PC-3 (cell line): ENCODE measurements at places on chromosomes 12 and 14. TPM values are rescaled to one million over a fixed set of nuclear protein-coding genes. Genes with fewer than 3 reads are reported as not detected.

DNA sequence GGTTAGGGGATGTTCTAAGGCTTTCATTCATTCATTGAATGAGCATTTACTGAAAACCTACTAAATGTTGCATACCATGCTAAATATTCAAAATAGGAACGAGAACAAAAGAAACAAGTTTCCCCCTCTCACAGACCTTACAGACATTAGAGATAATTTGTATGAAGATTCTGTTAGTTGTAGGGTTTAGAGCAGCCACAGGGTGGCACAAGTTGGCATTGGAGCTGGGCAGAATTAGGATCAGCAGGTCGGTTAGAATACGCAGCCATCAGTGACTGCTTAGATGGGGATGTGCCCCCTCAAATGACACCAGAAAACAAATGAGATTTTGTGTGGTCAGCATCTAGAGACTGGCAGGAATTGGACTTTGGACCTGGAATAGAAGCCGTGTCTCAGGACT is 166.3 kb upstream of the DAAM1 start:
- H3K27me3 ChIP-seq, result peaks cover 51% of the 10 kb centered on the region
- no peak overlapping the region for H3K4me3 ChIP-seq
- peak; percentile 77 for DNase-seq
- H3K27ac ChIP-seq, result no peak overlapping the region

GRCh38 chr12:104243551-104243950 is 28.0 kb downstream of the TXNRD1 start:
- H3K36me3 ChIP-seq, result no peaks in the 10 kb centered on the region
- no peak overlapping the region for H3K4me3 ChIP-seq
- no peaks in the 10 kb centered on the region for H3K27me3 ChIP-seq
- H3K4me1 ChIP-seq, result no peaks in the 10 kb centered on the region

DNA sequence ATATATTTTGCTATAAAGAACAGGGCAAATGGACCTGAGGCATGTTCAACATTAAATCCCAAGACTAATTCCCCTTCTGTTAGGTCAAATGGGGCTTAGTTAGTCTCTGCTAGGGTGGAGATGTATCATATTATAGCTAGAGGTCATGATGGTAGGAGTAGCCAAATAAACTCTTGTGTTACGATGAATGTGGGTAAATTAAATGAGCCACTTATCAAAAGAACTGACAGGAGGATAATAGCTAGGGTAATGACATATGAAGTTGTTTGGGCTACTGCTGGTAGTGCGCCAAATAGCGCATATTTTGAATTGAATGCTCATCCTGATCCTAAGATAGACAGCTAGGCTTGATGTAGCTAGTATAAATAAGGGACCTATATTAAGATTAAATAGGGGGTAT is 445.0 kb downstream of the GXYLT1 start:
- H3K4me1 ChIP-seq, result no peaks in the 10 kb centered on the region
- no peak overlapping the region for H3K27ac ChIP-seq
- H3K36me3 ChIP-seq, result no peaks in the 10 kb centered on the region
- no peak overlapping the region for H3K4me3 ChIP-seq

GRCh38 chr12:94942663-94943062 is 60.8 kb downstream of the NDUFA12 start:
- H3K27me3 ChIP-seq, result no peaks in the 10 kb centered on the region
- no peak overlapping the region for H3K4me3 ChIP-seq
- H3K36me3 ChIP-seq, result no peaks in the 10 kb centered on the region
- H3K4me1 ChIP-seq, result peaks cover 9% of the 10 kb centered on the region; the same call in 1 of the 2 replicates

- H3K4me1 ChIP-seq, result peaks cover 41% of the 10 kb centered on the region
- peak overlapping the region; percentile 75 for H3K27ac ChIP-seq
- peak overlapping the region; percentile 4; the same call in 1 of the 2 replicates for H3K4me3 ChIP-seq
Observed at GRCh38 chr14:68307790-68308168, 485.1 kb downstream of the ZFP36L1 start.

GRCh38 chr14:104950021-104950420 is 25.3 kb downstream of the PLD4 start:
- no peaks in the 10 kb centered on the region for H3K27me3 ChIP-seq
- no peak for DNase-seq
- H3K27ac ChIP-seq, result no peak overlapping the region
- peaks cover 3% of the 10 kb centered on the region; the same call in 1 of the 2 replicates for H3K36me3 ChIP-seq
- no peak overlapping the region for H3K4me3 ChIP-seq

- DNase-seq, result no peak
Observed at GRCh38 chr12:121775501-121775900, 18.0 kb downstream of the RHOF start.

- peaks cover 20% of the 10 kb centered on the region for H3K4me1 ChIP-seq
- H3K4me3 ChIP-seq, result no peak overlapping the region
- no peak for DNase-seq
- no peak overlapping the region for H3K27ac ChIP-seq
- no peaks in the 10 kb centered on the region for H3K36me3 ChIP-seq
Observed at GRCh38 chr12:124732275-124733075, 131.2 kb downstream of the SCARB1 start.

- H3K4me1 ChIP-seq, result no peaks in the 10 kb centered on the region
- no peak overlapping the region for H3K27ac ChIP-seq
- H3K36me3 ChIP-seq, result no peaks in the 10 kb centered on the region; the same call in 1 of the 2 replicates
- no peaks in the 10 kb centered on the region for H3K27me3 ChIP-seq
- no peak overlapping the region for H3K4me3 ChIP-seq
- DNase-seq, result no peak
Observed at GRCh38 chr12:50488801-50489200, 16.0 kb upstream of the DIP2B start.

DNA sequence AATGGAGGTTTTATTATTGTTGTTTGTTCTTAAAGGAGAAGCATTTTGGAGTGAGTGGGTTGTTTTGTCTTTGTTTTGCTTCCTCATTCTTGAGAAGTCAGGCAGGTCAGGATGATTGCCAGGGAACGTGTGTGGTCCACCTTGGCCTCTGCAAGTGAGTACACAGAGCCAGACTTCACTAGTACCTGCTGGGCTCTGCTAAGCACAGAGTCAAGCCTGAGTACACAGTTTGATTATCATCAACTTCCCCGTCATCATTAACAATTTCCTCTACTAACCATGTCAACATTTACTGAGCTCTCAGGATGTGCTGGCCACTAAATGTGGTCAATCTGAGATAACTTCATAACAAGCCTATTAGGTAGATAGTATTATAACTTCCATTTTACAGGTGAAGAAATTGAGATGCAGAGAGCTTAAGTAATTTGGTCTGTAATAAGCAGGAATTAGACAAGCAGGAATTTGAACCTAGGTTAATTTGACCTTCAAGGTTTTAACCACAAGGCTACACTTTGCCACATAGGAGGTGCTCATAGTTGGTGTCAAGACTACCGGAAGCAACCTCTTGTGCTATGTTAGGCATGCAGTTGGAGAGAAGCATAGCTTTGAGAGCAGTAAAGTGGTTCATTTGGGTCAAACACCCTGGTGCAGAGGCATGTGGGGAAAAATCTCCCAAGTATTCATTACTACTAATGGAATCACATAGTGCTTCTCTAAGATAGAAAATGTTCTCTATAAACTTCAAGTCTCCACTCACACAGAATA is 178.3 kb downstream of the NUAK1 start:
- no peaks in the 10 kb centered on the region for H3K36me3 ChIP-seq
- no peak overlapping the region for H3K27ac ChIP-seq
- H3K27me3 ChIP-seq, result peaks cover 9% of the 10 kb centered on the region; the same call in 1 of the 2 replicates
- H3K4me3 ChIP-seq, result no peak overlapping the region
- peak; percentile 75 for DNase-seq

GRCh38 chr14:38208618-38209562 is 1.2 kb downstream of the SSTR1 start:
- H3K4me1 ChIP-seq, result peaks cover 7% of the 10 kb centered on the region; the same call in 1 of the 2 replicates
- peaks cover 51% of the 10 kb centered on the region for H3K27me3 ChIP-seq
- no peak overlapping the region for H3K27ac ChIP-seq

DNA sequence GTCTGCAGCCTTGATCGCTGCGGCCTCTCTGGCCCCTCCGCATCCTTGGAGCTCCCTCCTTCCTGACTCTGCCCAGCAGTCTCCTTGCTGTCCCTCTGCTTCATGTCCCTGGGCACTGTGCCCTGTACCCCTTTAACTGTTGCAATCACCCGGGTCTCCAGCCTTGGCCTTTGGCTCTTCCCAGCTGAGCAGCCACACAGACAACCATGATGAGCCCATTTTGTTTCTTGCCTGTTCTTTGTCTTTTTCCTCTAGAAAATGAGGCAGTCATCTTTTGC is 40.6 kb upstream of the MEG3 start:
- no peak overlapping the region for H3K4me3 ChIP-seq

DNA sequence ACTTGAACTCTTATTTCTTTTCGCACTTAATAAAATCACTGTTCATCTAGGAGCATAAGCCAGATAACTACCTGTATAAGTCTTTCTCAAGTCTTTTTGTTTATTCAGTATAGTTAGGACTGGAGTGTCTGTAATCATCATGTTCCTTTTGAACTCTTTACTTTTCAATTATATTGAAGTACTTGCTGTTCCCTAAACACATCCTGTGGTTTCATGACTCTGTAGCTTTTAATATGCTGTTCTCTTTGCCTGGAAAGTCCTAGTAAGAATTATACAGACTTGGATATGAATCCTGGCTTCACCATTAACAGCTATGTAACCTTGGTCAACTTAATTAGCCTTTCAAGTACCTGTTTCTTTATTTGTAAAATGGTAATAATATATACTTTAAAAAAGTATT is 88.2 kb downstream of the CCDC91 start:
- DNase-seq, result no peak
- H3K36me3 ChIP-seq, result 0 out of 2 replicates have a peak, but pooled peaks cover 4% of the 10 kb centered on the region
- H3K4me3 ChIP-seq, result no peak overlapping the region
- H3K4me1 ChIP-seq, result no peaks in the 10 kb centered on the region
- H3K27ac ChIP-seq, result no peak overlapping the region
- H3K27me3 ChIP-seq, result no peaks in the 10 kb centered on the region

- no peaks in the 10 kb centered on the region for H3K27me3 ChIP-seq
- H3K27ac ChIP-seq, result peak overlapping the region; percentile 91
- no peak for DNase-seq
- H3K4me3 ChIP-seq, result peak overlapping the region; percentile 87
- H3K4me1 ChIP-seq, result peaks cover 61% of the 10 kb centered on the region
Observed at GRCh38 chr12:92138626-92139025, 7.0 kb downstream of the BTG1 start.

- H3K4me1 ChIP-seq, result no peaks in the 10 kb centered on the region
- H3K27me3 ChIP-seq, result no peaks in the 10 kb centered on the region
- no peaks in the 10 kb centered on the region for H3K36me3 ChIP-seq
- H3K4me3 ChIP-seq, result no peak overlapping the region
- no peak overlapping the region for H3K27ac ChIP-seq
Observed at GRCh38 chr14:61229475-61229888, 51.7 kb downstream of the TMEM30B start.

DNA sequence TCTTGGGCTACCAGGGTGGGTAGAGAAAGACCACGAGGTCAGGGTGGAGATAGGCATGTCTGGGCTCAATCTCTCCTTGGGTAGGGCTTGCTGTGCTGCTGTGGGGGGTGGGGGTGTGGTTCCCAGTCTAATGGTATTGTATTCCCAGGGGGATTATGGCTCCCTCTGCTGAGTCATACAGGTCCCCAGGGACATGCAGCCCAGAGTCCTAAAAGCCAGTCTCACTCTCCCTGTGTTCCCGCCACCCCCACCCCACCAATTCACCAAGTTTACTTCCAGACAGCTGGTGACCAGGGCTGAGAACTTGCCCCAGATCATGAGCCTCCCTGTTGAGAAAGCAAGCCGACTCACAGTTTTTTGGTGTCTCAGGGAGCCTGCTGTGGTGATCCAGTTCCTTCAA is 367.6 kb downstream of the C12orf75 start:
- H3K27me3 ChIP-seq, result 0 out of 2 replicates have a peak, but pooled peaks cover 3% of the 10 kb centered on the region
- H3K4me3 ChIP-seq, result no peak overlapping the region
- no peak for DNase-seq
- H3K27ac ChIP-seq, result no peak overlapping the region
- H3K4me1 ChIP-seq, result no peaks in the 10 kb centered on the region

DNA sequence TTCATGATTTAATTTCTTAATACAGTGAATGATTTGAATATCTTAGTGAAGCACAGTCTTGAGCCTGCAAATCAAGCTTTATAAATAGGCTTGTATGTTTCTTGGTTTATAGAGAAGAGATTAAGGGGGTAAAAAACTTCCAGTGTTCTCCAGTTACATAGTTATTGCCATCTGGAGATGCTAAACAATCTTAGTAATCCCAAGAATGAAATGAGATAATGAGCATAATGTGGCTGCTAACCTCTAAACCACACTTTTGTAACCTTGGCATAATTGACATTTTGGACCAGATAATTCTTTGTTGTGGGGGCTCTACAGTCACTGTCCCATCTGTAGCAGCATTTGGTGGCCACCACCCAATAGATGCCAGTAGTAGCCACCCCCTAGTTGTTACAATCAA is 316.8 kb downstream of the CCDC91 start:
- no peaks in the 10 kb centered on the region for H3K36me3 ChIP-seq
- no peaks in the 10 kb centered on the region for H3K4me1 ChIP-seq
- no peak overlapping the region for H3K27ac ChIP-seq
- DNase-seq, result no peak
- no peaks in the 10 kb centered on the region for H3K27me3 ChIP-seq
- H3K4me3 ChIP-seq, result no peak overlapping the region

DNA sequence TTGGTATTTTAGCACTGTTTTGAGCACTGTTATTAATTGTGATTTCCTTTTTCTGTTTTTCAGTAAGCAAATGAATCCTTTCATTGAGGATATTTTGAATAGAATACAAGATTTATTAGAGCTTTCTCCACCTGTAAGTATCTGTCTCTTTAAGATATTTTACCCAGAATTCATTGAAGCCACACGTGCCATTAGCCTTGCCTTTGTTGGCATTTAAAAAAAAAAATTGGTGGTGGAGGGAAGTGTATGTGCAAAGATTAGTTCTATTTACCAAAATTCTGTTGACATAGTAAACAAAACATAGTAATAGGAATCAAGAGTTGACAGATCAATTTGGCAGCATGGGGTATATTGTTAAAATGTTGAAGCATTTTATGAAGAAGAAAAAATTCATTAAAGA is 23.8 kb downstream of the XPOT start:
- peaks cover 84% of the 10 kb centered on the region for H3K36me3 ChIP-seq
- no peak for DNase-seq
- no peaks in the 10 kb centered on the region for H3K4me1 ChIP-seq
- H3K4me3 ChIP-seq, result no peak overlapping the region
- H3K27me3 ChIP-seq, result no peaks in the 10 kb centered on the region

DNA sequence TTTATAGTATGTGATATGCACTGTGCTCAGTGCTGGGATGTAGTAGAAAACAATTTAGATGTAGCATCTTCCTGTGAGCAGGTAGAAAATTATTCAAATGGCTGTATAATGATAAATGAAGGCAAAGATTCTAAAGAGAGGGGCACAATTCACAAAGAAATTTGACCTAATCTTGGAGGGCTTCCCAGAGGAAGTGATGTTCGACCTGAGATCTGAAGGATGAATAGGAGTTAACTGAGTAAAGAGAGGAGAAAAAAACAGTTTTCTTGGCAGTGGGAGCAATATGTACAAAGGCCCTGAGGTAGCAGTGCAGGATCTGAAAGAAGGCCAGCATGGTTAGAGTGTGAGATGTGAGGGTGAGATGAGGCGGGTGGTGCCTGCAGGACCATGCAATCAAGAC is 15.2 kb downstream of the RPH3A start:
- H3K27me3 ChIP-seq, result peaks cover 71% of the 10 kb centered on the region
- H3K36me3 ChIP-seq, result no peaks in the 10 kb centered on the region
- H3K4me1 ChIP-seq, result peaks cover 4% of the 10 kb centered on the region; the same call in 1 of the 2 replicates
- H3K4me3 ChIP-seq, result no peak overlapping the region
- DNase-seq, result no peak

- H3K27ac ChIP-seq, result peak overlapping the region; percentile 79
- peaks cover 23% of the 10 kb centered on the region for H3K4me1 ChIP-seq
- H3K36me3 ChIP-seq, result peaks cover 15% of the 10 kb centered on the region
- no peak for DNase-seq
- H3K27me3 ChIP-seq, result no peaks in the 10 kb centered on the region
Observed at GRCh38 chr12:15787778-15788177, 1.4 kb downstream of the EPS8 start.

LRTM2 gene
- not detected in 2 replicates for total RNA-seq

APOF gene
- not detected in 2 replicates for total RNA-seq

B3GNT4 gene
- 4.0 and 4.8 TPM in 2 replicates for total RNA-seq

PABPN1 gene
- 89.1 and 116 TPM in 2 replicates for total RNA-seq

OTUB2 gene
- 7.7 and 9.0 TPM in 2 replicates for total RNA-seq

TAS2R9 gene
- total RNA-seq, result not detected in 2 replicates

ZNF26 gene
- 30.2 and 39.2 TPM in 2 replicates for total RNA-seq
